GM03348 (cell line): ENCODE measurements at places on chromosomes 5 and 9.

DNA sequence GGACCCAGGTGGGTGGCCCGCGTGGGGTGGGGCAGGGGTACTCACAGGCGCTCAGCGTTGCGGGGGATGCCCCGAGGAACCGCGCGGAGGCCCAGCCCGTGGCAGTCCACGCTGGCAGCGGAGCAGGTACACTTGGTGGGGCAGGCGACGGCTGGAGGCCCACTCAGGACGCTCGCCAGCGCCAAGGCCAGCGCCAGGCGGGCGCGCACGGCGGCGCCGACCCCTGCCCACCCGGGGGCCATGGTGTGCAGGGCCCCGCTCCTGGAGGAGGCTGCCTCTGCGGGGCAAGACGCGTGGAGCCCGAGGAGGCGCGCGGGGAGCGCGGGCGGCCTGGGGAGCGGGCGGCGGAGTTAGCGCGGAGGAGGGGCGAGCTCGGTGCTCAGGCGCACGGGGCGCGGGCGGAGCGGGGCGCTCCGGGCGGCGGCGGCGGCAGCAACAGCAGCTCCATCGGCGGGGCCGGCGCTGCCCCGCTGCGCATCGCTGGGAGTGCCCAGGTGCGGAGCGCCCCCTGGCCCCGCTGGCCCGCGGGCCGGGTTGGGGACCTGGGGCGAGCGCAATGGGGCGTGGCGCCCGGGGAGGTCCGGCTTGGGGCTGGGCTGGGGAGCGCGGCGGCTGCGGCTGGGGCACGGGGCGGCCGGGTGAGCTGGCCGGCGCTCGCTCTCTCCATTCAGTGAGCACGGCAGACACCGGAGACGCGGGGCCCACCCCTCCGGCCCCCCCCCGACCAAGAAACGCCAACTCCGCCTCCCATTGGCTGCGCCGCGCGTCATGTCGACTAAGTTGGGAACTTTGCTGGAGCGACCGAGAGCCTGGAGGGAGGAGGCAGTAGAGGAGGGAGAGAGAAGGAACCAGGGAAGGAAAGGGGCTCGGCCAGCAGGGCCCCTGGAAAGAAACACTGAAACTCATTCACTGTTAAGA, at the start of gene SLIT3:
Gene SLIT3, minus strand, starts transcription at position 672 of the 918 bp plus-strand sequence. Its CDS starts 430 bp downstream, at position 242.
- peak; percentile 96 for DNase-seq

- DNase-seq = no peak
Measured at GRCh38 chr9:131203431-131204218, 72.7 kb downstream of the FAM78A start.

GRCh38 chr5:37771731-37772130, 68.1 kb downstream of the GDNF start:
- DNase-seq = peak; percentile 87

DNA sequence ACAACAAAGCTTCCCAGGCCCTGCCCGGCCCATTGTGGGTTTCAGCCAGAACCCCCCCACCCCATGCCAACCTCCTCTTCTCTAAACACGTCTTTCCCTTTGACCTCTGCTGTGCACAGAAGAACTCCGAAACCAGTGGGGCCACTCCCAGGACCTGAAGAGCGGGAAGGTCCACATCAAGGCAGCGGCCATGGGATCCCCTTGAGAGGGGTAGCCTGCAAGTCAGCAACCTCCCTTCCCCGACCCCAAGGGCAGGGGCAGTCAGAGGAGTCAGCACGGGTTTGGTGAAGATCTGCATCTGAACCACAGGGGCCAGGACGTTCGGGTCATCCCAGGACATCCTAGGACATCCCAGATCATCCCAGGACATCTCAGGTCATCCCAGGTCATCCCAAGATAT, 379.9 kb upstream of the IRX4 start:
- no peak for DNase-seq

GRCh38 chr9:134469041-134469875, 143.0 kb downstream of the RXRA start:
- DNase-seq = peak; percentile 40
